ENCODE measurements at places on chromosomes 3 and 15.

DNA sequence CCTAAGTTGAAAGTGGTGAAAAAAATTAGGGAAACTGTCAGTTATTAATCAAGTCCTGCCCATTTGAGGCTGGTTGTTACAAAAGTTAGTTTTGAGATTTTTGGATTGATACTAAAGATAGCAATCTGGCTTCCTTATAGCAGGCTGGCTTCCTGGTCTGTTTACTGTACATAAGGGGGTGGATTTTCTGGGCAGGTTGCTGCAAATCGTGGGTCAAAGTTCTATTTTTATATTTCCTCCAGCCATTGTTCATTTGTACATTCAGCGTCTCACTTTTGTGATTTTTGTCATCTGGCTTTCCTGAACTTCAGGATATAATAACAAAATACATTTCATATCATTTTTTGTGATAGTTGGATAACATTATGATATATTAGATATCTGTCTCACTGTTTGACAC is 49.5 kb downstream of the CLDN1 start:
- DNase-seq: no peak

GRCh38 chr3:130644628-130645253 is 101.9 kb downstream of the PIK3R4 start:
- no peak for DNase-seq

GRCh38 chr15:40239693-40240618 is 1.1 kb downstream of the PAK6 start:
- DNase-seq: no peak

DNA sequence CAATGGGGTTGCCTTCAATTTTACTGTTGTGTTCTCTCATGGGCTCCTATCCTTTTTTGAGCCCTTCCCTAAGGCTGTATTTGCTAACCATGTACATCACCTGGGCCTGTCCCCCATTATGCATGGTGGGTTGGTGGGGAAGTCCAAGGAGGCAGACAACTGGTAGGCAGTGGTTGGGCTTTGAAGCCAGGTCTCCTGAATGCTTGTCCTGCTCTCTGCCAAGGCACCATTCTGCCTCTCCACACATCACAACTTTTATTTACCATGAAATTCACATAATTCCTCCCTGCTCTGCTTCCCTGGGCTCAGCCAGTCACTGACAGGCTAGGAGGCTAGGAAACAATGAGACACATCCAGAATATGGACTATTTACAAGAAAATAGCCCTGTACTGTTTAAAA is 41.0 kb upstream of the COPB2 start:
- no peak for DNase-seq

DNA sequence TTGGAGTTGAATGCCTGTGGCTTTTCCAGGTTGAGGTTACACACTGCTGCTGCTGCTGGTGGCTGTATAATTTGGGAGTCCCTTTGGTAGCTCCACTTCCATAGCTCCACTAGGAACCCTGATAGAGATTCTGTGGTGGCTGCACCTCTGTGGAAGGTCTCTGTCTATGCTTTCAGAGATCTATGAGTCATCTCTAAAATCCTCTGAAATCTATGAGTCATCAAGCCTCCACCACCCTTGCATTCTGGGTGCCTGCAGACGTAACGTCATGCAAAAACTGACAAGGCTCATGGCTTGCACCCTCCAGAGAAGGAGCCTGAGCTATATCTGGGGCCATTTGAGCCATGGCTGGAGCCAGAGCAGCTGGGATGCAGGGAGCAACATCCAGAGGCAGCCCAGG is 1037.0 kb upstream of the CFAP20DC start:
- DNase-seq: no peak

DNA sequence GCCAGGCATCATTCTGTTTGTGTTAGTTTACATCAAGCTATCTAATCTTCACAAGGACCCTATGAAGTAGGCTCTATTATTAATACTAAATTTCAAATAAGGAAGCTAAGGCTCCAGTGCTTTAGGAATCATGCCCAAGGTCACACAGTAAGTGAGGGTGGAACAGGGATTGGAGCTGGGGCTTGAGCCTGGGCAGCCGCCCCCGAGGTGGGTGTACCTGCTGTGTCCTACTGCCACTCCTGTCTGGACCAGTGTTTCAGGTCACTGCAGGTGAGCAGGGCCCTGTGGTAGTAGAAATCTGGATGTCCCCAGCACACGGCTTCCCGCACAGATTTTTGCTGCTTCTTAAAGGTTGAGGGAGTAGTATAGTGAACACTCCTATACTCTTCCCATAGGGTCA is 6.5 kb downstream of the KLF13 start:
- DNase-seq: no peak

DNA sequence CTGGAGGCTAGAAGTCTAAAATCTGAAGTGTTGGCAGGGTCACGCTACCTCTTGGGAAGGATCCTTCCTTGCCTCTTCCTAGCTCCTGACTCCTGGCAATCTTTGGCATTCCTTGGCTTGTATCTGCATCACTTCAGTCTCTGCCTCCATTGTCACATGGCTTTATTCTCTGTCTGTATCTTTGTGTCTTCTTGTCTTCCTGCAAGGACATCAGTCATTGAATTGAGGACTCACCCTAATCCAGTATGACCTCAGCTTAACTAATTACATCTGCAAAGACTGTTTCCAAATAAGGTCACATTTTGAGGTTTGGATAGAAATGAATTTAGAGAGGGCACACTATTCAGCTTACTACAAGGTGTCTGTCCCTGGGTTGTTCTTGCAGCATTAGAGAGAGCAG is 31.1 kb upstream of the UTS2B start:
- DNase-seq: no peak

- DNase-seq: no peak
Observed at GRCh38 chr15:90075420-90076289, 26.6 kb downstream of the IDH2 start.

DNA sequence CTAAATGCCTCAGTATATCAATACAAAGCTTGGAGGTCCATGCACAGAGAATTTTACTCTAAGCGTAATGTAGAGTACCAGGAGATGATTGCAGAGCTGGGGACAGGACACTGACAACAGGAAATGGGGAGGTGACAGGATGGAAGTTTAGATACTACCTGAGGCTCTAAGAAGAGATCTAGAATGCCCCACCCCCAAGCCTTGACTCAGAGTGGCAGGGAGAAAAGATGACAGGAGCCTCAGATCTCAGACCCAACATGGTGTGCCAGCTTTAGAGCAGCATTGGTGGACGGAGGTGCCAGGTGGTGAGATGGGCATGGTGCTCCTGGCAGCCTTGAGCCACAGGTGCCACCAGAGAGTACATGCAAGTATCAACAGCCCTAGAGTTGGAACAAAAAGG is 62.5 kb downstream of the LYZL4 start:
- no peak for DNase-seq

- no peak for DNase-seq
Observed at GRCh38 chr3:31529421-31529820, 3.3 kb upstream of the STT3B start.

DNA sequence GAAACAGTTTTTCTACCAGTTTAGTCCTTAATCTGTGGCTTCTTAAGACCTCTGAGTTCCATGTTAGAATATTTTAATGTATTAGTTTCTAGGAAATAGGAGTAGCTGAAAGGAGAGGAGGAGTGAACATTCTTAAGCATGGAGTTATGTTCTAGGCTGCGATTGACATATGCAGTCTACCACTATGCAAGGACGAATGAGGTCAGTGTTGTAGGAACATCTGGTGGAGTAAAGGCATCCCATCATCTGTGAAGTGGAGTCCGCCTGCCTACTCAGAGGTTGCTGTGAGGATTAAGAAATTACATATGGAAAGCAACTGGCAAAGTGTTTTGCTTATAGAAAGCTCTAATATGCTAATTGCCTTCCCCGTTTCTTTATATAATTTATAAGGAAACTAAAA is 45.1 kb downstream of the SNAPC5 start:
- DNase-seq: no peak

DNA sequence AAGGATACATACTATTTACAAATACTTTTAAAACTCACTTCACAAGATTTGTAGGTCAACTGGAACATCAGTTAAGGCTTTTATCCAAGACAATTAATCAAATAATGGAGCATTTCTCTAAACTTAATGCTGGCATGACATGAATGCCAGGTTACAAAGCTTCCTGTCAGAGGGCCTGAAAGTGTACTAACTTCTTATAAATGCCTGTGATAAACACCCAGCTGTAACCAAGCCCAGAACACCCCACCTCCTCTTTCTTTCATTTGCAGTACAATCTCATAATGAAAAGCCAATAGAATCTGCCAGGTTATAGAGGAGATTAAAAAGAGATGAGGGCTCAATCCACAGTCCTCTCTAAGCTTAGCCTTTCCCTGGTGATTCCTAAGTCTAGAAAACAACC is 214.4 kb downstream of the OSBPL10 start:
- no peak for DNase-seq

DNA sequence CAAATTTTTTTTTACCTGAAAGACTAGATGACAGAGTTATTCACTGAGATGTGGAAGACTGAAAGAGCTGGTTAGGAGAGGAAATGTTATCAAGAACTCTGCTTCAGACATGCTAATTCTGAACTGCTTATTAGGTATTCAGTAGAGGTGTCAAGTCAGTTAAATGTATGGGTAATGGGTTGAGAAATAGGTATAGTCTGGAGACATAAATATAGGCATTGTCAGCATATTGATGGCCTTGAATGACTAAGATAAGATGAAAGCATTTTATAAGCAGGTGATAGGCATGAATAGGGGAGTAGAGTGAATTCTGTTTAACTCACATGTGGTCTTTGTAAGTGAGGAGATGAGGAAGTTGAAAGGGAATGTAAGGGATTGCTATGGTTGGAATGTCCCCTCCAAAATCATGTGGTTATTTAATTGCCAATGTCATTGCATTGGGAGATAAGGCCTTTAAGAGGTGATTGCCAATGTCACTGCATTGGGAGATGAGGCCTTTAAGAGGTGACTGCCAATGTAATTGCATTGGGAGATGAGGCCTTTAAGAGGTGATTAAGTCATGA is 904.2 kb downstream of the CADM2 start:
- DNase-seq: no peak

DNA sequence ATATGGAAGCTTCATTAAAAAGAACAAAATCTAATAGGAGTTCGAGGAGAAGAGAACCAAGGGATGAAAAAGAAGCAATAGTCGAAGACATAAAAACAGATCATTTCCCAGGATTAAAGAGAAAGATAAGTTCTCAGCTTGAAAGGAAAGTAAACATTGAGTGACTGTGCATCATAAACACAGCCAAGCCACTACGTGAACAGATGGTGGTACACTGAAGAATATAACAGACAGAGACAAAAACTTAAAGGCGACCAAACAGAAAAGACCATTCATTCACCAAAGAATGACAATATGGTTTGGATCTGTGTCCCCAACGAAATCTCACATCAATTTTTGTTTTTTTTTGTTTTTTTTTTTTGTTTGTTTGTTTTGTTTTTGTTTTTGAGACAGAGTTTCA is 210.8 kb upstream of the LINGO1 start:
- no peak for DNase-seq

DNA sequence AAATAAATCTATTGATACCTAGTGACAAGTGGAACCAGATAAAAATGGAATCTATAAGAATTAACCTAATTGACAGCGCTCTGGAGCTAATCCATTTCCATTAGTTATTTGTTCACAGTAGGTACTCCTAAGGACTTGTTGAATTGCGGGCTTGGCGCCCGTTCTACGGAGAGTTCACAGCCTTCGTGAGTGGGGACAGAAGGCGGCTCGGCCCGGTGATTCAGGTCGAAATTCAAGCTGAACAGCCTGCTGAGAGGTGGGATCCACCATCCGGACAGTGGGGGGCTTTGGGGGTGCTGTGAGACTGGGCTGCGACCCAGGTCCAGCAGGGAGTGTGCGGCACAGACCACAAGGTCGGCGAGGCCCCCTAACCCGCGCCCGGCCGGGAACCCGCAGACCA is 779 bp upstream of the CTNNB1 start:
- no peak for DNase-seq

- DNase-seq: no peak
Observed at GRCh38 chr15:87619161-87619960, 637.2 kb downstream of the NTRK3 start.

GRCh38 chr15:83106994-83107840 is at the start of gene TM6SF1:
TM6SF1 (plus strand) TSS chr15:83107645; CDS start chr15:83107681, 36 bp downstream.
- DNase-seq: no peak

DNA sequence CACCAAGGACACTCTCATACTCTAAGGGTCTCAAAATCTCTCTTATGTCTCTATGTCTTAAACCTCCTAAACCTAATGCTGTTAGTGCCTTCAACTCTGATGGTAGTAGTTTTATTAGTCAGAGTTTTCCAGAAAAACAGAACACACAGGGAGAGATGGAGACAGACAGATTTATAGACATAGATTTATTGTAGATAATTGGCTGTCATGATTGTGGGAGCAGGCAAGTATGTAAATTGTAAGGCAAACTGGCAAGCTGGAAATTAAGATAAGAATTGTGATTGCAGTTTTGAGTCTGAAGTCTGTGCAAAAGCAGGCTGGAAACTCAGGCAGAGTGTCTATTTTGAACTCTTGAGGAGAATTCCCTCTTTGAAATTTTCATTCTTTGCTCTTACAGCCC is 96.3 kb upstream of the ROBO1 start:
- DNase-seq: no peak

- DNase-seq: no peak
Observed at GRCh38 chr3:146781606-146782005, 176.5 kb upstream of the PLSCR5 start.

DNA sequence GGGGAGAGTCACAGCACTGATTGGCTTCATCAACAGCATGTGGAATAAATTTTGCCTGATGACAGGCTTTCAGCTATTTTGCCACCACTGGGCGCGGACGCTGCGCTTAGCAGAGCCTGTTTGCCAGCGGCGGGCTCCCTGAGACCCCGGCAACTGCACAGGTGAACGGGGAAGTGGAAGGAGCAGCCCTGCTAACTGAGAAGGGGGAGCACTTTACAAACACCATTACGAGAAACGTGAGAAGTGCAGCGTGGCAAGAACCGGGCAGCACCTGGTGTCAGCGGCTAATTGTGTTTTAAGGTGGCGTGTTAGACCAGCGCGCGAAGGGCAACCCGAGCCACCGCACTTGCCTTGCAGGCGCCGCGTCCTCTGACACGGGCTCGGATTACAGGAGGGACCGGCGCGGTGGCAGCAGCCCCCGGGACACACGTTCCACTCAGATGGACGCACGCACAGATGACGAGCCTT is 307.8 kb upstream of the ARRDC4 start:
- no peak for DNase-seq

DNA sequence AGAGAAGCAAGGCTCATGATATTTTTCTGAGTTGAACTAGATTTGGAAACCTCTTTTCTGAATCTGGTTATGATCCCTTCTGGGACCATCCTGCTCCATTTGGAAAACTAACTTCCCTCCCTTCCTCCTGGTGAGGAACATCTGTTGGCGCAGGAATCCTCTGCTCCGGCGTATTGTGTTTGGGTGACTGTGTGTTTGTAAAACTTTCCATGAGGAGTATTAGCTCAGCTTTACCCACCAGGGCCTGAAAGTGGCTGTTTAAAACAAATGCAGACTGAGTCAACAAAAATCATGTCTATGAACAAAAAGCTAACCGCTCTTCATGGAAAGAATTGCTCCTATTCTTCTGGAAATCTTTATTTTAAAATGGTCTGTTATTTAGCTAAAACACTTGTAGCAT is 17.7 kb downstream of the STARD9 start:
- no peak for DNase-seq

Data from epithelial cell of proximal tubule (primary cell).